NCI-H524 treated with DMSO at 0.1 percent for 48 hours (cell line): ENCODE measurements at places on chromosomes 7 and 10.

DNA sequence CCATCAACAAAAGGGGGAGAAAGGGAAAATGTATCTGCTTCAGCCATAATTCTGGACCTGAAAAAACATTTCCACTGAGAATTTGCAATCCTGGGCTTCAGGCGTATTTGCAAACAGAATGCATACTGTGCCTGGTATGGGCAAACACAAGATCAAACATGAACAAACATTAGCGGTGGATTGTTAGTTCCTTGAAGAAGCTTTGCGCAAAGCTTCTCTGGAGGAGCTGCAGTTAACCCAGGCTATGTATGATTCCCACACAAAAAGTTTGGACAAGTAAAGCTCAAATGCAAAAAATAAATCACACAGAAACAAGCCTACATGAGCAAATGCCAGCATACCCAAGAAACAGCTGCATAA is 20.4 kb upstream of the HILPDA start:
- no peak for DNase-seq

DNA sequence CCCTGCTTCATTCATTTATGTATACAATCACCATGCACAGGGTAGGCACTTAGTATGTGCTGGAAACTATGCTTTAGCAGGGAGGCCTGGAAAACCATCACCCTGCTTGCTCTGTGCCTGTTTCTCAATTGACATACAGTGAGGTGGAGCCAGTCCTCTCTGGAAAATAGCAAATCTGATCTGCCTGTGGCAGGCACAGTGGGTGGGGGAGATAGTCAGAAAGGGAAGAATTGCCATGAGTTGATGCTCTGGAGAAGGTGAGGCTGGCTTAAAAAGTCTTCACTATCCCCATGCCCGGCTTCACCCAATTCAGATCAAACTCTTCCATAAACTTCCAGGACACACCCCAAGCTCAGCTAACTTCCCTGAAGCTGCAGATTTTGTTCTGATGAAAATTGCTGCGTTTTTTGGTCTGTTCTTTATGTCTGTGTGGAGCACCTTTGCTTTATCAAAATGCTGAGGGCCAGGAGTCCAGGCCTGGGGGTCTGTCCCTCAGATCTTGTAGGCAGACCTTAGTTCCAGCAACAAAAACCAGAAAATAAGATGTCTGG is 84.8 kb downstream of the ANK3 start:
- DNase-seq: no peak

GRCh38 chr7:3107889-3108570 is 64.4 kb upstream of the CARD11 start:
- DNase-seq: no peak

GRCh38 chr7:91182819-91183764 is 81.1 kb upstream of the FZD1 start:
- no peak for DNase-seq

- no peak for DNase-seq
Observed at GRCh38 chr10:22318772-22319171, 2.1 kb upstream of the BMI1 start.

DNA sequence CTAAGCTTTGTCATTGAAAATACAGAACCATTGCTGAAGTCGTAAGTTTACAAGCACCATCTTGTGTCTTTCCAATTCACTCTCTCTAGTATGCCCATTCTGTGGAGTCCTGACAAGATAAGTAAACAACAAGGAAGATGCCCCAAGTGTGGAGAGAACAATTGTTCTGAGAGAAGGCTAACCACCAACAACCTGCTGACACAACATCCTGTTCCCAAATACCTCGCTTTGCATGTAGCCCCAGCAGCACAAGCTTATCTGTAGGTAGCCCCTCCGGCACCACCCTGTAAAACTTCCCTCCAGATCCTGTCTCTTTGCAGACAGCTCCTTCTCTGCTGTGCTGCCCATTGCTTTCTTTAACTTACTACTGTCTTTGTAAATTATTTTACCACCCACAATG is 233.3 kb upstream of the AOAH start:
- DNase-seq: no peak

DNA sequence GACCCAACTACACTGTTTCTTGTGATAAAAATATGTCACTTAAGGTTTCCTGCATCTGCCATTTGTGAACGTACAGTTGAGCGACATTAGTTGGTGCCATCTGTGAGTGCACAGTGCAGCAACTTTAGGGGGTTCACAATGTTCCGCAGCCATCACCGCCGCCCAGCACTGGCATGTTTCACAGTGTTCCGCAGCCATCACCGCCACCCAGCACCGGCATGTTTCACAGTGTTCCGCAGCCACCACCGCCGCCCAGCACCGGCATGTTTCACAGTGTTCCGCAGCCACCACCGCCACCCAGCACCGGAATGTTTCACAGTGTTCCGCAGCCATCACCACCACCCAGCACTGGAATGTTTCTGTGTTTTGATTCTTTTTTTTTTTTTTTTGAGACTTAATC is 83.0 kb downstream of the MGMT start:
- no peak for DNase-seq

- no peak for DNase-seq
Observed at GRCh38 chr10:64219271-64220025, 698.2 kb downstream of the REEP3 start.

DNA sequence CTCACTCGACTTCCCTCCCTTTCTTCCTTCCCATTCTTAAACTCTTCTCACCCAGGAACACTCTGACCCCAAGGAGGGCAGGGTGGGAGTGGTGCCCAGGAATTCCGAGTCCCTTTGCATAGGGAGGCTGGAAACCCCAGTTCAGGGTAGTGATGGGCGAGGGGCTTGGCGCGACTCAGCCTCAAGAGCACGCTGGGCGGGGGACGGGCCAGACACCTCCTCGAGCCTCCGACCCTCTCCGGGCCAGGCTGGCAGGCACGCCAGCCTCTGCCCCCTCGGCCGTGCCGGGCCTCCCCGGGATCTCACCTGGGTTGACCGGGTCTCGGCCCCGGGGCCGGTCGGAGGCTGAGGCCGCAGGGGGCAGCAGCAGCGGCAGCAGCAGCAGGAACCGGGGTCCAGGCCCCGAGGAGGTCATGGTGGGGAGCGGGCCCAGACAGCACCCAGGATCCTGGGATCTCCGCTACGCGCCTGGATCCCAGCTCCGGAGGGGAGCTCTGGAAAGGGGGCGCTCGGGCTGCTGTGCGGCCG is 457 bp downstream of the PLOD3 start:
- no peak for DNase-seq

- DNase-seq: no peak
Observed at GRCh38 chr7:93429563-93429962, 145.0 kb downstream of the CALCR start.

DNA sequence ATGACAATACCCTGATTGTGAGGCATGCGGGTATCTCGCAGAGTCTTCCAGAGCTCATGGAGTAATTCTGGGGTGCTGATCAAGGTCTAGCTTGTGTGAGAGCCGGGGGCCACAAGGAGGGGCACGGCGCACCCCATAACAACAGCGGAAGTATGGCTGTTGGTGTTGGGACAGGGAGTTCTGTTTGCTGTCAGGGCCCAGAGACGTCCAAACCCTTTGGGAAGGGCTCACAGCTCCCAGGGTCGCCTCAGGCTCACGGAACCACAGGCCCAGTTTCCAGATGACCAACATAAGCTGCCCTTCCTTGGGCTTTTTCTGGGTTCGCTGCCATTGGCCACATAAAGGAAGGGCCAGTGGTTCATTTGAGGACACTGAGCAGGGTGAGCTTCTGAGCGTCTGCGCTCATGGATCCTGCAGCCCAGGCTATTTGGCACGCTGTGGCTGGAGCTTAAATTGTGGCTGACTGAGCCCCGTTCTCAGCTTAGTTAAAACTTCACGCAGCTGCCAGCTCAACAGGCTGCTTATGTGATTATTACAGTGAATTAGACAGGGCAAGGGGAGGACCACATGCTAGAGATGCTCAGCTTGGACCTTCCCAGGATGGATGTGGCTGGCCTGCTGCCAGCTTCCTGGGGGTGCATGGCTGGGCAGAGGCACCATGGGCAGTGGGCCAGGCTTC is 92.3 kb downstream of the DNAJB6 start:
- DNase-seq: no peak
